ENCODE measurements at places on chromosomes 12 and 14.

DNA sequence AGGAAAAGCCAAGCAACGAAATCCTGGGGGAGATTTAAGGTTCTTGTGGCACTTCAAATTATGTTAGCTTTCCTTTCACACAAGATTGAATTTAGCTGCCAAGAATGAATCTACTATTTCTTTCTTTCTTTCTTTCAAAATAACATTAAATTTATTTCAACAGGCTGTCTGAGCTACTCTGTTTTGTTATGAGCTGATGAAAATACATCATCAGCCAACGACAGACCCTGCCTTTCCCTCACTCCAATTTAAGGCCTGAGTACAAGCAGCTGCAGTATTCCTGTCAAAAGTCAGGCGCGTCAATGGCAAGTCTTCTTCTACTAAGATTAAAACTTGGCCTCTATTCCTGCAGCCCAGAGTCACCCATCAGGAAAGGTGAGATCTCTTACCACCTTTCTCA is 347.7 kb upstream of the FLRT2 start:
- DNase-seq: no peak

DNA sequence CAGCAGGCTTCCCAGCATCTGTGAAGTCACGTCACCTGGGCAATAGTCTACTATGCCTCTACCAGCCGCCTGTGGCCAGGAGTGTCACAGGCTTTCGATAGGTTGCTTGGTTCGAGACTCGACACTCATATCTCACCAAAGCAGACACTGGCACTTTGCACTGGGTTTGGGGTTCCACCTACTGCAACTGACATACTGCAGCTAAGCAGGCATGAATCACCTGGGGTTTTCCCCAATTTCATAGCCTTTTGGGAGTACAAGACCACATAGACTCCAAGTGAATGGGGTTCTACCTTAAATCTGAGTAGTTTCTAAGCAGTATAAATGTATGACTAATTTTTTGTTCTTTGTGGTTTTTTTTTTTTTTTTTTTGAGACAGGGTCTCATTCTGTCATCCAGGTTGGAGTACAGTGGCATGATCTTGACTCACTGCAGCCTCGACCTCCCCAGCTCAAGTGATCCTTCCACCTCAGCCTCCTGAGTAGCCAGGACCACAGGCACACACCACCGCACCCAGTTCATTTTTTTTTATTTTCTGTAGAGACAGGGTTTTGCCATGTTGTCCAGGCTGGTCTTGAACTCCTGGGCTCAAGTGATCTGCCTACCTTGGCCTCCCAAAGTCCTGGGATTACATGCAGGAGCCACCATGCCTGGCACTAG is 32.1 kb downstream of the DMAC2L start:
- peak; percentile 69 for DNase-seq

DNA sequence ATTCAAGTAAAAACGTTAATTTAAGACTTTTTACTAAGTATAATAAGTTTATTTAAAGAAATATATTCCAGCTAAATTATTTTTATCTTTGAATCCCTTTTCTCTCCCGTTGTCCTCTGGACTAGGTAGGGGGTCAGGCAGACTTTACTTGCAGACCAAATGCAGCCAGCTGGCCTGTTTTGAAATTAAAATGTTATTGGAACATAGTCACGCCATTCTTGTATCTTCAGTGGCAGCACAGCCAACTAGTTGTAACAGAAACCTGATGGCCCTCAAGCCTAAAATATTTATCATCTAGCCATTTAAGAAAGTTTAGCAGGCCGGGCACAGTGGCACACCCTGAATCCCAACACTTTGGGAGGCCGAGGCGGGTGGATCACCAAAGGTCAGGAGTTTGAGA is 52.7 kb downstream of the BCAT1 start:
- DNase-seq: no peak

- no peak for DNase-seq
These were observed 230.2 kb downstream of the SLC41A2 start for GRCh38 chr12:104727726-104728465.

- DNase-seq: peak; percentile 80
These were observed 53.7 kb upstream of the INSM2 start for GRCh38 chr14:35480119-35480769.

GRCh38 chr14:90242444-90242843 is 13.9 kb upstream of the PSMC1 start:
- no peak for DNase-seq

DNA sequence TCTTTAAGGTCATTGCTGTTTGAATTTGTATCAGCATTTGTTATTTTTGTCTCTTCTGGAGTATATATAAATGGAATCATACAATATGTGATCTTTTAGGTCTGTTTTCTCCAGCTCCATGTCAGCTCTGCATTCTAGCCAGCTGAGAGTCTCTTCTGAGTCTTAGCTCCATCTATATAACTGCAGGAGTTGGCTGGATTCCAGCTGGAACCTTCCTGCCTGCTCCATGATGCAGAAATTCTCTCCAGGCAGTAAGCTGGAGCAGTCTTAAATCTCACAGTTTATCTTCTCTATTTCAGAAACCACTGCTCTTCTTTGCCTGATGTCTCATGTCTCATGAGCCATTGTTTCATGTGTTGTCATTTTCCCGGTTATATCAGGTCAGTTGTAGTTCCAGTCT is 827.6 kb downstream of the NRXN3 start:
- DNase-seq: no peak

DNA sequence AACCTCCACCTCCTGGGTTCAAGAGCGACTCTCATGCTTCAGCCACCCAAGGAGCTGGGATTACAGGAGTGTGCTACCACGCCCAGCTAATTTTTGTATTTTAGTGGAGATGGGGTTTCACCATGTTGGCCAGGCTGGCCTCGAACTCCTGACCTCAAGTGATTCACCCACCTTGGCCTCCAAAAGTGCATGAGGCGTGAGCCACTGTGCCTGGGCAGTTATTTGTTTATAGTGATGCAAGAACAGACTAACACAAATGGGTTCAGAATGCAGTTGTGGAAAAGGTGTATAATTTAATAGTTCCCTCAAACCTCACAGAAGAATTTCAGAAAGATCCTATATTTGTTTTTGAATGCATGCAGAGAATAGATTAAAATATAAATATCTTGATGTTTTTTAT is 447.1 kb downstream of the ZFP36L1 start:
- peak; percentile 44 for DNase-seq

DNA sequence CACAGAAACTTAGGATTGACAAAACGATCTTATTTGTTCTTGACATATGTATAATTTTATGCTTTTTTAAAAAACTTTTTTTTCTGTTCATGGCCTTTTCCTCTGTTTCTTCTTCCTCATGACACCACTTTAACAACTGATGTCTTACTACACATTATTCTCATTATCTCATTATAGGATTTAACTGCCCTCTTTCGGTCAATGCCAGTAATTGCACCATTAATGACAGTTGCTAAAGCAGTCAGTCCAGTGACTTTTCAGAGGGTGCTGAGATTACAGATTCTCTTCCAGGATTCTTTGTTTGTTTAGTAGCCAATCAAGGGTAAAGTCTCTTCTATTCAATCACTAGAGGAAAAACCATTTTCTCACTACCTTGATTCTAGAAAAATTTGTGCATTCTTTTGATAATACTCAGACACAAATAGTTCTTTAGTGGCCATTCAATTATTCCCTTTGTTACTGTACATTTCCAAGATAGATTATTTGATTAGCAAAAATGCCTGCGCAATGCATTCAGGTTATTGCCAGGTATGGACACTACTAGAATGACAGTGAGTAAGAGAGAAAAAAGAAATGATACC is 50.1 kb downstream of the KLRG1 start:
- peak; percentile 64 for DNase-seq

- DNase-seq: peak; percentile 36
These were observed 119.9 kb upstream of the MGAT4C start for GRCh38 chr12:86376052-86376451.

- no peak for DNase-seq
These were observed 469.6 kb downstream of the NPAS3 start for GRCh38 chr14:33408291-33408690.

DNA sequence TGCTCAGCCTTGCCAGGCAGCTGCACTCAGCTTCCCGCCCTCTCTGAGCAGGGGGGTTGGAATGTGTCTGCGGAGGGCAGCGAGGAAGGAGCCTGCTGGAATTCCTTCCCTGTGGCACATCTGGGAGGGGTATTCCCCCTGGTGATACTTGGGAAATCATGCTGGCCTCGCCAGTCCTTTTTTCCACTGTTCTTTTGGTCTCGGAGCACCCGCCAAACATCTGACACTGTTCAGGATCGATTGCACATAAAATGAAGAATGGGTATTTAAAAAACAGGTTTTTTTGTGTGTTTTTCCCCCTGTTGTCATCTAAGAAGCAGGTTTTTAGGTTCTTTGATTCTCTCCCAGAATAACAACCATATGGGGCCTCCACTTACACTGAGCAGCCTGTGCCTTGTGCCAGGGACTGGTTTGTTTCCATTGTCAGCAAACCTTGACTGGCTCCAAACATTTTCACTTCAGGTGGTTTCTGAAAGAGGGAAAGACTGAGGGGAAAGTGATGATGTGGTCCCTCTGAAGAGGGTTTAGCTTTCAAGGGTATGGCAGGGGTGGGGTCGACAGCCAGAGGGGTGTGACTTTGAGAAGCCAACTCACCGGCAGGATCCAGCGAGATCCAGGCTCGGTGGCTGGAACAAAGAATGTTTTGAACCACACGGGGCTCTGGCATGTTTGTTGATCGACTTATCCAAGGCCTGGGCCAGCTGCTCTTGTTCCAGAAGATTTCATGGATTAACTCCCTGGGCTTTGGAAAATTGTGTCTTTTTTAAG is 215.1 kb downstream of the CACNA1C start:
- DNase-seq: peak; percentile 87

DNA sequence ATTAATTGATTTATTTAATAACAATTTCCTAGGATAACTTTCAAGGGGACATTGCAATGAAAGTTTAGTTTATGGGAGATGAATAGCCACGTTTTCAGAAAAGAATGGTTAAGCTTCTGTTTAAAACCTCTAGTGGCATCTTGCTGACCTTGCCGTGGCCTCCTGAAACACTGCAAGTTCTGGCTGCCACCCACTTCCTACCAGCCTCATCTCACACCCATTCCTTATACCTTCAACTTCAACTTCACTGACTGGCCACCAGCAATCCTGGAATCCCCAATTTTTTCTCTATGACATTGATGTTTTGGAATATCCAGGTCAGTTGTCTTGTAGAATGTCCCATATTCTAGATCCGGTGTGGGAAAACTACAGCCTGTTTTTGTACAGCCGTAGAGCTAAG is 5.2 kb upstream of the HELB start:
- DNase-seq: no peak

DNA sequence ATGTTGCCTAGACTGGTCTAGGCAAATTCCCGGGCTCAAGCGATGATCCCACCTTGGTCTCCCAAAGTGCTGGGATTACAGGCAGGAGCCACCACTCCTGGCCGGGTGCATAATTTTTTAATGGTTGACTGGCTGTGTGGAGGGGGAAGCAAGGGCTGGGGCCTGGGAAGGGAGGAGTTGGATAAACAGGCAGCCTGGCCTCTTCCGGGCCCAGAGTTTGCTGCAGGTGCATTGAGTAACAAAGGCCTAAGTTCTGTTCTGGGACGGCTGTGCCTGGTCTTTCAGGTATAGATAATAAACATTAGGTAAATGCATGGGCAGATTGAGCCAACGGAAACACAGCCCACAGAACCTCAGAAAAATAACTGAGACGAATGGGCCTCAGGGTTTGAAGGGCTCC is 191.3 kb upstream of the TBX3 start:
- DNase-seq: no peak

- DNase-seq: peak; percentile 46
These were observed at the start of gene KSR2 for GRCh38 chr12:117968826-117969659. Gene KSR2 (minus strand): TSS chr12:117968990. CDS start chr12:117968255, 735 bp downstream.

DNA sequence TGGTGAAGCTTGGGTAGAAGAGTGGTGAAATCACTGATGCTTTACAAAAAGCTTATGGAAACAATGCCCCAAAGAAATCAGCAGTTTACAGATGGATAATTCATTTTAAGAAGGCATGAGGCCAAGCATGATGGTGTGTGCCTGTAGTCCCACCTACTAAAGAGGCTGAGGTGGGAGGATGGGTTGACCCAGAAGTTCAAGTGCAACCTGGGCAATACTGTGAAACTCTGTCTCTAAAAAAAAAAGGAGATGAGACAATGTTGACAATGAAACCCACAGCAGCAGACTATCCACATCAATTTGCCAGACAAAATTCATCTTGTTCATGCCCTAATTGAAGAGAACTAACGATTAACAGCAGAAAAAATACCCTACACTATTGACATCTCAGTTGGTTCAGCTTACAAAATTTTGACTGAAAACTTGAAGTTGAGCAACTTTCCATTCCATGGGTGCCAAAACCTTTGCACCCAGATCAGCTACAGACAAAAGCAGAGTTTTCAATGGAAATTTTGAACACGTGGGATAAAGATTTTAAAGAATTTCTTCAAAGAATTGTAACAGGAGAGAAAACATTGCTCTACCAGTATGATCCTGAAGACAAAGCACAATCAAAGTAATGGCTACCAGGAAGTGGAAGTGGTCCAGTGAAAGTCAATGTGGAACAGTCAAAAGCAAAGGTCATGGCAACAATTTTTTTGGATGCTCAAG is 26.7 kb downstream of the BTG1 start:
- no peak for DNase-seq

- no peak for DNase-seq
These were observed 43.2 kb upstream of the MEG3 start for GRCh38 chr14:100782516-100783320.

GRCh38 chr12:130640901-130641300 is 75.2 kb downstream of the RIMBP2 start:
- no peak for DNase-seq

GRCh38 chr12:46391630-46392029 is 19.1 kb upstream of the SLC38A2 start:
- DNase-seq: no peak

DNA sequence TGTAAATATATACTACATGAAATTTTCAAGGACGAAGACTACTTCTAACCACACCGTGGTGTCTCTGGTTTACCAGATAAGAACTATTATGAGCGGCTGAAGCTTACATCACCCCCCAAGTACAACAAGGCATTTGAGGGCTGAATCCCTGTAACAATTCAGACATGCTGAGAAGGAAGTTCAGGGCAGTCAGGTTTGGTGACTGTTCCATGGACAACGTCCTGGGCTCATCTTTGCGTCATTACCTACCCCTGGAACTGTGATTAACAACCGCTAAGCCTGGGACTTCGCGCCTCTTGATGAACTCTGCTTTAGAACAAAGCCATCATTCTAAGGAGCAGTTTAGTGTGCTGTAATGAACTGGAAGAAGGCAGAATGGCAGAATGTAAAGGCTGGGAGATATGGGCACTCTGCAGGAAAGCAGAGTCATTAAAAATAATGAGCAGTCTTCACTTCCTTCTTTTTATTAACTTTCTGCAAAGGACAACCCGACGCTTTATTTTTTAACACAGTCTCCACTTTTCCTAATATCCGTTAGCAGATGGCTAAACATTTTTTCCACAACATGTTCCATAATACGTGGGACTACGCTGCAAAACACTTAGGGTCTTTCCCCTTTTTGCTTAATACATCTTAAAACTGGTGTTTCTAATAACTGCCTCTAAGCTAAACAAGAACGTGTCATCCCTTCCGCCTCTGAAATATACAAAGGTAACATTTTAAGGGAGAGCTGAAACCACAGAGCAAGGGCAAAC is 263.2 kb downstream of the ADAMTS20 start:
- no peak for DNase-seq

GRCh38 chr12:118846416-118846815 is 134.9 kb upstream of the SRRM4 start:
- no peak for DNase-seq

- DNase-seq: no peak
These were observed 239.8 kb upstream of the EGLN3 start for GRCh38 chr14:34190717-34191116.

All from ELR (cell line).